ENCODE measurements at places on chromosomes 7 and 10.

- no peak for DNase-seq
Measured at GRCh38 chr7:7565746-7566650, 686 bp upstream of the MIOS start.

- DNase-seq, result no peak
Measured at GRCh38 chr10:124362568-124362967, 56.2 kb downstream of the OAT start.

DNA sequence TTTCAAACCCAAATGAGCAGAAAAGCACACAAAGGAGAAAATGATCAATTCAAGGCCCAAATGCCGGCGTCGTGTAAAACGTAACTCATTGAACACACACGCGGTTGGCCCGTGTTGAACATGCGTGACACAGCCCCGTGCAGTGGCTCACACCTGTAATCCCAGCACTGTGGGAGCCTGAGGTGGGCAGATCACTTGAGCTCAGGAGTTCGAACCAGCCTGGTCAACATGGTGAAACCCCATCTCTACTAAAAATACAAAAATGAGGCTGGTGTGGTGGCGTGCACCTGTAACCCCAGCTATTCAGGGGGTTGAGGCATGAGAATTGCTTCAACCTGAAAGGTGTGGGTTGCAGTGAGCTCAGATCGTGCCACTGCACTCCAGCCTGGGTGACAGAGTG lies 156.7 kb upstream of the KLF6 start:
- no peak for DNase-seq

- no peak for DNase-seq
Measured at GRCh38 chr7:122791959-122792545, 89.3 kb upstream of the RNF148 start.

DNA sequence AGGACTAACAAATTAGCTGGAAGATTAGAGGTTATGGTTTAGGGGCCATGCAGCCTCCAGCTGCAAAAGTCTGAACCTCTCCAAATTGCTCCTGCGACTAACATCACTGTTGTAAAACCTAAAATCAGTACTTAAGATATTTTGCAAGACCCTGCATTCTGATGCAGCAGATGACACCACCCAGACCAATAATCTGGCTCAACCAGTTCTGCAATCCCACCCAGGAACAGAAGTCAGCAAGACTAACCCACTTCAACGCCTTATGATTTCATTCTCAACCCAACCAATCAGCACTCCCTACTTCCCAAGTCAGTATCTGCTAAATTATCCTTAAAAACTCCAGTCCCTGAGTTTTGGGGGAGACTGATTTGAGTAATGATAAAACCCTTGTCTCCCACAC lies 250.8 kb upstream of the MBL2 start:
- no peak for DNase-seq

DNA sequence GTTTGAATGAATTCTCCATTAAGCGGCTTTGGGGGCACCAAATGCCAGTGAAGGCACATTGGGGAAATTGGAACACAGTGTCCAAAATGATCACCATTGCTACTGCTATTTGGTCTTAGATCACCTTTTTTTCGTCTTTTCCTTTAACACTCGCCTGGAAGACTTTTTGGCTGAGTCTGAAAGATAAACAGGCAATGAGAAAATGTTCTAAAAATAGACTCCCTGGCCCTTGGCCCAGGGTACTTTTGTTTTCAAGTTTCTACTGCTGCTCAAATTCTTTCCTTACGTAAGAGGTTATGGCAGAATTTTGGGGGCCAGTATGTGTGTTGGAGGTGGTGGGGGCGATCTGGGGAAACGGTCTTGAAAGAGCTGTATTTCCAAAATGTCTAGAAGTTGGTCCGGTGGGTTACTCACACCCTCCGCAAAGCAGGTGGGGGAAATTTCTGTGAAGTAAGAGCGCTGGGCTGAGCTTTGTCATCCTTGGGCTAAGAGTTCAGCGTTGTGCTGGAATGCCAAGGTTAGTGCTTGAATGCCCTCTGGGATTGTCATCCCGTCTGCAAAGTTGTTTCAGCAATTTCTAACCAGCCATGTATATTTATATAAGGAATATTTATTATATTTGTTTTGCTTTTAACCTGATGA lies 1.3 kb upstream of the ITPRIP start:
- DNase-seq, result no peak

DNA sequence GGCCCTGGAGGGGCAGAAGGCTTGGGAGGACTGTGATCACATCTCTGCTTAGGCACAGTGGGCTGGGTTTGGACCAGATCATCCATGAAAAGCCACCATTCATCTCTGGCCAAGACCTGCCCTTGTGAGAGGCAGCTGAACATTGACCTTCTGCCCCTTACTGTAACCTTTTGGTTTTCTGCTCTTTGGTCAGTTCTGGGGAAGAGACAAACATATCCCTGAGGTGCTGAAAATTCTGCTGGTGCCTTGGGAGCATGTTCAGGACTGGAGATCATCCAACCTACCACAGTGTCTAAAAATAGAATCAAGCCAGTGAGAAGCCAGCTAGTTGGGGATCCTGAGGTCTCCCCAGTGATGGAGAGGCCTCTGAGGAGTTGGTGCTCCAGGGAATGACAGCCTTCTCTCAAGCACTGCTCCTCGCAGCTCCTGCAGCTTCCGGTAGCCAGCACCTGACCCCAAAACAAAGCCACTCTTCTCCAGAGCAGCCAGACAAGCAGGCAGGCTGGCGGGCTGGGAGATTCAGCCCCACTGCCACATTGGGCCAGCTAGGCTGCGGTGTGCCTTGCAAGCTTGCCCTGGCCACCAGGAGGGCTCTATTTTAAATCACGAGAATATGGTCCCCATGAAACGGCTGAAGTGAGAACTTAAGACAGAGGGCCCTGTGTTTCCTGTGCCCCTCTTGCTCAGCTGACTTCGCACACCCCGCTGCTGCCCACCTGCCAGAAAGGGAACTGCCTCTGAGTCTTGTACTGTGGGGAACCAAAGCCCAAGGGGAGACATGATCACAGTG lies 37.8 kb upstream of the UBE2H start:
- DNase-seq, result no peak

DNA sequence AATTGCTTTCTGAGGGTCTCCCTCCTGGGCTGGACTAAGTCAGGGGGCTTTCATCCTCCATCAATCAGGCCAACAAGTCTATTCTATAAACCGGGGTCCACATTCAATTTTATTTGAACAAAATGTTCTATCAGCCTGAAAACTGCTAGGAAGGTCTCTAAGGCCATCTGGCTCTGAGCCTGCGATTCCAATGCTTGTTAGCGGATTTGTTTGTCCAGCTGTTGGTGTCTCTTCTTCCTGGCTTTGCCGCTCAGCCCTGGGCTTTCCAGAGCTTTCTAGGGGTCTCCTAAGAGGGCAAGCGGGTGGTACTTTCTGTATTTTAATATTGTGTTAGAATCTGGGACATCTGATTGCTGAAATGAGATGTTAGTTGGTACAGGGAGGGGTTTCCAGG lies 136.7 kb downstream of the VIPR2 start:
- no peak for DNase-seq

- no peak for DNase-seq
Measured at GRCh38 chr7:41699516-41699915, 3.4 kb downstream of the INHBA start.
